ENCODE measurements at places on chromosomes 5 and 9. TPM values are rescaled to one million over a fixed set of nuclear protein-coding genes. Genes with fewer than 3 reads are reported as not detected.

The ABO gene
- total RNA-seq, result 25.5 TPM

DNA sequence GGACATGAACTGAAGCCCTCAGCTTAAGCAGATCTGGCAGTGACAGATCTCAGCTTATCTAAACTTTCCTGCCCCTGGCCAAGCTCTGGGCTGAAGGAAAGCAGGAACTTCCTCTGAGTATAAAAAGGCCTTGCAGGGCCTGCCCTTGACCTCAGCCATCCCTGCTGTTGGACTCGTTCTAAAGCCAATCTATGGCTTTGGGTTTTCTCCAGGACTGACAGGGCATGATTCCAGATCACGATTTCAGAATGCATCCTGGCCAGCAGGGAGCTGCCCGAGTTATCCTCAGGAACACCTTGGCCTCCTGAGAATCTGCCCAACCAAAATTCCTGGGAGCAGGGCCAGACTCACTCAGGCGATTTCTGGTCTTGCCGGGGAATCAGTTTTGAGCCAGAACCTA, 502.7 kb downstream of the TLE4 start:
- DNase-seq, result no peak
- H3K27me3 ChIP-seq, result no peaks in the 10 kb centered on the region
- no peaks in the 10 kb centered on the region for H3K4me1 ChIP-seq
- no peaks in the 10 kb centered on the region for H3K36me3 ChIP-seq

- H3K4me3 ChIP-seq, result no peak overlapping the region
- no peaks in the 10 kb centered on the region for H3K4me1 ChIP-seq
These were observed 11.7 kb upstream of the OR1J2 start for GRCh38 chr9:122498883-122499288.

- H3K4me3 ChIP-seq, result no peak overlapping the region
- peaks cover 18% of the 10 kb centered on the region for H3K4me1 ChIP-seq
- H3K27me3 ChIP-seq, result no peaks in the 10 kb centered on the region
- peak; percentile 38 for DNase-seq
These were observed 29.1 kb upstream of the DUSP1 start for GRCh38 chr5:172800088-172800551.

DNA sequence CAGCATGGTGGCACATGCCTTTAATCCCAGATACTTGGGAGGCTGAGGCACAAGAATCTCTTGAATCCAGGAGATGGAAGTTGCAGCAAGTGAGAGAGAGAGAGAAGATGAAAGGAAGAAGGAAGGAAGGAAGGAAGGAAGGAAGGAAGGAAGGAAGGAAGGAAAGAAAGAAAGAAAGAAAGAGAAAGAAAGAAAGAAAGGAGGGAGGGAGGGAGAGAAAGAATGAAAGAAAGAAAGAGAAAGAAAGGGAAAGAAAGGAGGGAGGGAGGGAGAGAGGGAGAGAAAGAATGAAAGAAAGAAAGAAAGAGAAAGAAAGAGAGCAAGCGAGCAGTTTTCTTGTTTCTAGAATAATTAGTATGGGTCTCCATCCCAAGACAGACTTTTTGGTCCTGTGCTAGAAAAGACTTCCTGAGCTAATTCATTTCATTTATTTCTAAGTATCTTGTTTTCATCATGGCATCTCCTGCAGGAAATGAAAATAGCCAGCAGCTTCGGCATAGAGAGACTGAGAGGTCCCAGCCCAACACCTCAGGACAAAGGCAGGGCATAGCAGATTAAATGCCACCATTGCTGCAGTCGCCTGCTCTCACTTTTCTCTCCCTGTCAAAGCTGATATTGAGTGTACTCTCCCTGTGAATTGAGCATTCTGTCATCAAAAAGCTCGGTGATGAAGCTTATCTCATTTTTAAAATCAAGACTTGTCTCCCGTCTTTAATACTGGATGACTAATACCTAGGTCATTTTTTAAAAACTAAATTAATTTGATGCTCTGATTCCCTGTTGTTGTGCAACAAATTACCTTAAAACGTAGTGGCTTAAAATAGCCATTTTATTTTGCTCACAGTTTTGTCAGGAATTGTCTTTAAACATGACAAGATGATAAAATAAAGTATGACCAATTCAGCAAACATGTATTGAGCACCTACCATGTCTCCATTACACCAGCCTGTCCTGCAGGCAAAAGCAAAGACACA, 91.8 kb upstream of the ADRA1B start:
- H3K27me3 ChIP-seq, result no peaks in the 10 kb centered on the region
- H3K4me1 ChIP-seq, result no peaks in the 10 kb centered on the region
- no peak overlapping the region for H3K4me3 ChIP-seq
- DNase-seq, result no peak

- H3K27ac ChIP-seq, result peak overlapping the region; percentile 55
- no peak overlapping the region for H3K4me3 ChIP-seq
- no peak for DNase-seq
These were observed 7.6 kb downstream of the TGFBI start for GRCh38 chr5:136036293-136036911.

GRCh38 chr9:95879591-95879990, 4.1 kb downstream of the ERCC6L2 start:
- DNase-seq, result no peak
- H3K36me3 ChIP-seq, result peaks cover 22% of the 10 kb centered on the region
- H3K4me3 ChIP-seq, result no peak overlapping the region
- H3K27me3 ChIP-seq, result no peaks in the 10 kb centered on the region

DNA sequence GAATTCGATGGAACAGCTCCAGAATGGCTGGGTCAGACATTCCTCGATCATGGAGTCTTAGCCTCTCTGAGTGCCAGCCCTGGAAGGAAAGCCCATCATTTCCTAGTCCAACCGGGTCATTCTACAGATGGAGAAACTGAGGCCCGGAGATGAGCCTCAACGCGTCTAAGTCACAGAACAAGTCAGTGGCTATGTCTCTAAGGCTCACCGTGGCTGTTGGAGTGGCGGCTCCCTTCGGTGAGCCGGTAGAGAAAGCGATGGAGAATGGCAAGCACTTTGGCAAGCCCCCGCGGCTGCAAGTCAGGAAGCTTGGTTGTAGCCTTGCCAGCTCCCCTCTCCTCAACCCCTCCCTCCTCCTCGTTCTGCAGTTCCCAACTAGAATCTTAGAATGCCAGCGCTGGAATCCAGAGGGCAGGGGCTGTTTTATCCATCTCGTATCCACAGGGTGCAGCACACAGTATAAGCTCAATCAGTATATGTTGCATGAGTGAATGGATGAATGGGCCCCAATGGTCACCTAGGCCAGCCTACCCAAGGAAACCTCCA, 438 bp upstream of the ARSI start:
- H3K27ac ChIP-seq, result peak overlapping the region; percentile 76
- no peaks in the 10 kb centered on the region for H3K27me3 ChIP-seq
- no peak for DNase-seq
- no peaks in the 10 kb centered on the region for H3K36me3 ChIP-seq

DNA sequence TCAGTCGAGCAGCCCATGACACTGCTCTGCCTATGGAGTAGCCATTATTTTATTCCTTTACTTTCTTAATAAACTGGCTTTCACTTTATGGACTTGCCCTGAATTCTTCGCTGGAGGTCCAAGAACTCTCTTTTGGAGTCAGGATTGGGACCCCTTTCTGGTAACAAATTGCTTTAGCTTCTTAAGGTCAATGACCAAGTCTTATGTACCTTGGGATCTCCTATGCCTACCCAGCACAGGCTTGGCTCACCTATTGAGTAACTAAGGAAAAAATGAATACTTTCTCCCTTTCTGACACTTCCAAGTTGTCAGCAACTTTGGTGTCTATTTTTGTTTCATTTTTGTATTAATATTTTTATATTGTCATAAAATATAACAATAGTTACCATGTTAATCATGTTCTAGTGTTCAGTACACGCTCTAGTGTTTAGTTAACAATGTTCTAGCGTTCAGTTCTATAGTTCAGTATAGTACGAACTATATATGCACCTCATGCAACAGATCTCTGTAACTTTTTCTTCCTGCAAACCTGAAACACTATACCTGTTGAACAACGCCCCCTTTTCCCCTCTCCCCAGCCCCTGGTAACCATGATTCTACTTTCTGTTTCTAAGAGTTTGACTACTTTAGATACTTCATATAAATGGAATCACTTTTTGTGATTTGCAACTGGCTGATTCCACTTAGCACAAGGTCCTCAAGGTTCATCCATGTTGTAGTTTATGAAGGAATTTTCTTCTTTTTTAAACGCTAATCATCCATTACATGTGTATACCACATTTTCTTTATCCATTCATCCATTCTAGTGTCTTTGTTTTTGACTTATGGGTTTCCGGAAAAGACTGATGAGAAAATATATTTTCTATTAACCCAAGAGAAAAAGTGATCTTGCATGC, 1.8 kb upstream of the RHOBTB3 start:
- H3K4me3 ChIP-seq, result no peak overlapping the region
- peak overlapping the region; percentile 100 for H3K27ac ChIP-seq

All from tibial nerve (tissue), 4 donors.